ENCODE measurements at places on chromosomes 13 and 19. TPM values are rescaled to one million over a fixed set of nuclear protein-coding genes. Genes with fewer than 3 reads are reported as not detected.

Gene SIGLEC8
- total RNA-seq: not detected

Gene HCST
- total RNA-seq: 53.4 TPM

- no peaks in the 10 kb centered on the region for H3K36me3 ChIP-seq
- peak overlapping the region; percentile 64 for H3K4me3 ChIP-seq
- H3K4me1 ChIP-seq: peaks cover 66% of the 10 kb centered on the region
- DNase-seq: peak; percentile 99
- peak overlapping the region; percentile 84 for H3K27ac ChIP-seq
These were observed 7.3 kb upstream of the HOOK2 start for GRCh38 chr19:12782424-12783290.

Gene CATSPERD
- not detected for total RNA-seq

Gene ZNF14
- 7.8 TPM for total RNA-seq

DNA sequence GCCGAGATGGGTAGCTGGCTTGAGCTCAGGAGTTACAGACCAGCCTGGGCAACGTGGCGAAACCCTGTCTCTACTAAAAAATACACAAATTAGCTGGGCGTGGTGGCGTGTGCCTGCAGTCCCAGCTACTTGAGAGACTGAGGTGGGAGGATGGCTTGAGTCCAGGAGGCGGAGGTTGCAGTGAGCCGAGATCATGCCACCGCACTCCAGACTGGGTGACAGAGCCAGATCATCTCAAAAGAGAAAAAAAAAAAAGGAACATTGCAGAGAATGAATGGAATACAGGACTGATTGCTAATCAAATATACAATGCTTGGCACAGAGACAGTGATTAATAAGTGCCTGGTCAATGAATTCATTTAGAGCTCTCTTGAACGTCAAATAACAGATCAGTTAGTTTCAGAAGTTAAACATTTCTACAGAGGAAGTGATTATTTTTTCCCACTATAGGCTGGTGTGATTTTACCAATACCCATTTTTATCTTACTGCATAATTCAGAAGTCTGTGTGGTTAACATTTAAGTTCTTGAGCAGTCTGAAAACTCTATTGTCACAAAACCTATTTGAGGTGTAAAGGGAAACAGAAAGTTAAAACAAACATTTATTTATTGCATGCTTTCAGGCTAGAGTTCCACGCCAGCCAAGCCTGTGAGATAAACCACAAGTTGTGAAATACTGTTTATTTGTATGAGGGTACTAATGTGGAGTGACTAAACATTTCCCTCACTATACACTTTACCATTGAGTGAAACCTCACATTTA is 7.7 kb upstream of the TBC1D4 start:
- no peak for DNase-seq
- H3K4me3 ChIP-seq: no peak overlapping the region
- H3K36me3 ChIP-seq: no peaks in the 10 kb centered on the region
- peaks cover 9% of the 10 kb centered on the region for H3K27me3 ChIP-seq

DNA sequence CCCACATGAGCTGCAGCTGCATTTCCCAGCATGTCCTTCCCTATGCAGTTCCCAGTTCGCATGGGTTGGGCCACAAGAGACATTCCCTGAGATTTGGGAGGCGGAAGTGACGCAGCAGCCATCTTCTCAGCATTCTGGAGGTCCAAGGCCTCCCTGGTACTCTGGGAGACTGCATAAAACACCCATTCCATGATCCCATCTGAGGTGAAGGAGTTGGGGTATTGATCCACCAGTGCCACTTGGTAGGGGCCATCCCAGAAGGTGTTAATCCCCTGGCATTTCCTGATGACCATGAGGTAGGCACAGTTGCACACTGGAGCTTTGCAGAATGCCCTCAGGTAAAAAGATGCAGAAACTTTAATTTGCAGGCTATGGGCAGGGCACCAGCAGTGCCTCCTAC is 25.4 kb downstream of the POP4 start:
- no peaks in the 10 kb centered on the region for H3K4me1 ChIP-seq
- no peak overlapping the region for H3K4me3 ChIP-seq
- H3K27ac ChIP-seq: no peak overlapping the region
- H3K36me3 ChIP-seq: no peaks in the 10 kb centered on the region

GRCh38 chr13:52599848-52600603 is 42.2 kb upstream of the HNRNPA1L2 start:
- no peaks in the 10 kb centered on the region for H3K36me3 ChIP-seq
- no peaks in the 10 kb centered on the region for H3K4me1 ChIP-seq
- no peak for DNase-seq
- peaks cover 15% of the 10 kb centered on the region for H3K27me3 ChIP-seq

GRCh38 chr13:97945792-97946419 is 7.6 kb upstream of the IPO5 start:
- no peak overlapping the region for H3K4me3 ChIP-seq
- H3K27me3 ChIP-seq: no peaks in the 10 kb centered on the region
- no peaks in the 10 kb centered on the region for H3K36me3 ChIP-seq
- H3K27ac ChIP-seq: no peak overlapping the region

- no peak overlapping the region for H3K4me3 ChIP-seq
- no peaks in the 10 kb centered on the region for H3K27me3 ChIP-seq
- no peak overlapping the region for H3K27ac ChIP-seq
- DNase-seq: peak; percentile 48
These were observed 607.6 kb downstream of the FGF9 start for GRCh38 chr13:22278336-22278929.

DNA sequence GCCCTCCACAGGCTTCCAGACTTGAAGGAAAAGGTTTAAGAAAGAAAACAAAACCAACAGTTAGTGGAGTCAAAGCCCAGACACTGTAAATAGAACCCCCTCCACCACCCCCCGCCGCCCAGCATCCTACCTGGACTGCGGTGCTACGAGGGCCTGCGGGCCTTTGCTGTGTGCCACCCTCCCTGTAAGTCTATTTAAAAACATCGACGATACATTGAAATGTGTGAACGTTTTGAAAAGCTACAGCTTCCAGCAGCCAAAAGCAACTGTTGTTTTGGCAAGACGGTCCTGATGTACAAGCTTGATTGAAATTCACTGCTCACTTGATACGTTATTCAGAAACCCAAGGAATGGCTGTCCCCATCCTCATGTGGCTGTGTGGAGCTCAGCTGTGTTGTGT is 6.3 kb upstream of the GARIN5A start:
- peaks cover 16% of the 10 kb centered on the region for H3K36me3 ChIP-seq
- no peak overlapping the region for H3K27ac ChIP-seq
- H3K27me3 ChIP-seq: no peaks in the 10 kb centered on the region
- H3K4me1 ChIP-seq: peaks cover 15% of the 10 kb centered on the region

DNA sequence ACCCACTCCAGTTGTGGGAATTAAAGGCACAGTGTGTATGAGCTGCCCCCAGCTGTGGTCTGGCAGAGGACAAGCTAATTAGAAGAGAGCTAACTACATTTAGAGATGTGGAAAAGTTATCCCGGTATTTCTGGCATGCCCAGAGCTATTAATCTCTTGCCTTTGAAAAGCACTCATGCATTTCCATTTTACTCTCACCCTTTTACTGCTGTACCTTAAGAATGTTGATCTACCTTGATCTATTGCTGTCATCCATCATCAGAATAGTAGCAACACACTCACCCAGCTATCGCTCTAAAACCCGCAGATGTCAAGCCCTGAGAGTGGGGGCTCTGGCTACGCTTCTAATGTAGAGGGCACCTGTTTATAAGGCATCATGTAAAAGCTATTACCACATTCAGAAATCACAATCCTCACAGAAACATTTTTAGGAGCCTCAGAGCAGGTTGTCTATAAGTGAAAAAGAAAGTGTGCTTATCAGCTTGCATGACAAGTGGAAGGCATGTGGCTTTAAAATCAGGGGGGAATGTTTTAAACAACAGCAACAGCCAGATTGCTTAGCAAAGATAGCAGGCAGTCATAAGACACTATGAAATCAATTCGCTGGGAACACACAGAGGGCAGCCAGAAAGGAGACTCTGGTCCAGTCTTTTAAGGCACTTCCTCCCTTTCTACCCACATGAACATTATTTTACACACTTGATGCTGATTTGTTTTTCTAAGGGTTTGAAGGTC is 224.2 kb upstream of the IRS2 start:
- no peaks in the 10 kb centered on the region for H3K4me1 ChIP-seq
- no peak overlapping the region for H3K4me3 ChIP-seq
- no peak overlapping the region for H3K27ac ChIP-seq
- H3K36me3 ChIP-seq: no peaks in the 10 kb centered on the region
- DNase-seq: no peak
- H3K27me3 ChIP-seq: no peaks in the 10 kb centered on the region

DNA sequence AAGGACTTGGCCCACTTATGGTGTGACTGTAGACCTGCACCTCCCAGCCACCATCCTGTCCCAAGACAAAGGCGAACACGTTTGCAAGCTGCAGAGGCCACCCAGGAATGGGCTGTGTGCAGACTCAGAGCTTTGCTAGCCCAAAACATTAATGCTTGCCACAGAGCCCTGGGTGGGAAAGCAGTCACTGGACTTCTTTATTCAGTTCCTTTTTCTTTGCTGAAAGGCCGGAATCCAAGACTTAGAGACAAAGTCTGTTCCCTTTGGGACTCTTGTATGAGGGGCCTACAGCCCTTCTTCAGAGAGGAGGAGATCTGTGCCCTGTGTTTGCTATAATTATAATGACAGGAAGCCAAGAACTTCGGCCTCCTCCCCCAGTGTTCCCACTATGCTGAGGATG is 167.8 kb downstream of the DLEU7 start:
- no peaks in the 10 kb centered on the region for H3K36me3 ChIP-seq
- peaks cover 11% of the 10 kb centered on the region for H3K4me1 ChIP-seq

Gene TTC9B
- not detected for total RNA-seq

DNA sequence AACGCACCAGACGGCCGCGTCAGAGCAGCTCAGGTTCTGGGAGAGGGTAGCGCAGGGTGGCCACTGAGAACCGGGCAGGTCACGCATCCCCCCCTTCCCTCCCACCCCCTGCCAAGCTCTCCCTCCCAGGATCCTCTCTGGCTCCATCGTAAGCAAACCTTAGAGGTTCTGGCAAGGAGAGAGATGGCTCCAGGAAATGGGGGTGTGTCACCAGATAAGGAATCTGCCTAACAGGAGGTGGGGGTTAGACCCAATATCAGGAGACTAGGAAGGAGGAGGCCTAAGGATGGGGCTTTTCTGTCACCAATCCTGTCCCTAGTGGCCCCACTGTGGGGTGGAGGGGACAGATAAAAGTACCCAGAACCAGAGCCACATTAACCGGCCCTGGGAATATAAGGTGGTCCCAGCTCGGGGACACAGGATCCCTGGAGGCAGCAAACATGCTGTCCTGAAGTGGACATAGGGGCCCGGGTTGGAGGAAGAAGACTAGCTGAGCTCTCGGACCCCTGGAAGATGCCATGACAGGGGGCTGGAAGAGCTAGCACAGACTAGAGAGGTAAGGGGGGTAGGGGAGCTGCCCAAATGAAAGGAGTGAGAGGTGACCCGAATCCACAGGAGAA is 1.9 kb downstream of the PPP1R12C start:
- H3K4me1 ChIP-seq: peaks cover 25% of the 10 kb centered on the region
- H3K27ac ChIP-seq: peak overlapping the region; percentile 74
- H3K27me3 ChIP-seq: no peaks in the 10 kb centered on the region
- H3K36me3 ChIP-seq: no peaks in the 10 kb centered on the region

GRCh38 chr13:47678201-47678968 is 322.7 kb downstream of the SUCLA2 start:
- H3K27me3 ChIP-seq: no peaks in the 10 kb centered on the region
- no peaks in the 10 kb centered on the region for H3K36me3 ChIP-seq
- no peak overlapping the region for H3K27ac ChIP-seq
- no peak overlapping the region for H3K4me3 ChIP-seq
- H3K4me1 ChIP-seq: no peaks in the 10 kb centered on the region

DNA sequence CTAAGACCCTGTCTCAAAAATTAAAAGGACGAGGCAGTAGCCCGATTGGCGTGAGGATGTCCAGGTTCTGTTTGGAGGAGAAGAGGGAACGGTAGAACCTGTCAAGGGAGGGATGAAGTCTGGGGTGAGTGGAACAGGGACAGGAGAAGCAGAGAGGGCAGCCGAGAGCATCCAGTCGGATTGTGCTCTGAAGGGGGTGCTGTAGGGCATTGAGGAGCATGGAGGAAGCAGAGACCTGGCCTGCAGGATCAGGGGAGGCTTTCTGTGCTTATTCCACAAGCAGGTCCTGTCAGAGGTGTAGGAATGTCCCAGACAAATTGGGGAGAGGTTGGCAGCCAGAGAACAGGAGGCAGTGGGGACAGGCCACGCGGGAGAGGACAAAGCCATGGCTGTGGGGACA is 14.1 kb downstream of the AP2A1 start:
- peaks cover 19% of the 10 kb centered on the region for H3K36me3 ChIP-seq
- no peaks in the 10 kb centered on the region for H3K4me1 ChIP-seq
- H3K27me3 ChIP-seq: no peaks in the 10 kb centered on the region
- DNase-seq: no peak

DNA sequence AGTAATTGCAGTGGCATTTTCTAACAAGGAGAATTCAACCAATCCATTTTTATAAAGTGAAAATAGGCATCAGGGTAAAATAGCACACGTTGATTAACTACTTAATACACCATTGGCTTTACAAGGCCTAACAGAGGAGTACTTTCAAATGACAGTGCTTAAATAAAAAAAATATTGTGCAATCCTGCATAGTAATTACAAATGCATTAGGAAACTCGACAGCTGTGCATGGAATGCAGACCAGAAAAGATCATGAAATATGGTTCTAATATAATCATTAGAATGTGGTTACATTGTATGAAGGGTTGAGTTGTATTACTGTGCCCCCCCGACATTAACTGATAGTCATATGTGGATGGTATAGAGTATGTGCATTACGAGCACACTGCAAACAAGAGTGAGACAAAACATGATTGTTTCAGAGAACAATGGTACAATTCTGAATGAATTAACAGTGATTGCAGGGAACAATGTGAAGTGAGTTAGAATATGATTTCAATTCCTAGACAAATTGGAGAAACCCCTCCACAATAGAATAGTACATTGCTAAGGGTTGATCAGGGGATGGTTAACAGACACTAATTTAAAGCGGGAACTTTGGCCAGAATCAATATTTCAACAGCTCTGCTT is 270.6 kb downstream of the GPC5 start:
- H3K36me3 ChIP-seq: no peaks in the 10 kb centered on the region
- no peak overlapping the region for H3K4me3 ChIP-seq
- no peak overlapping the region for H3K27ac ChIP-seq
- H3K27me3 ChIP-seq: no peaks in the 10 kb centered on the region
- no peaks in the 10 kb centered on the region for H3K4me1 ChIP-seq

DNA sequence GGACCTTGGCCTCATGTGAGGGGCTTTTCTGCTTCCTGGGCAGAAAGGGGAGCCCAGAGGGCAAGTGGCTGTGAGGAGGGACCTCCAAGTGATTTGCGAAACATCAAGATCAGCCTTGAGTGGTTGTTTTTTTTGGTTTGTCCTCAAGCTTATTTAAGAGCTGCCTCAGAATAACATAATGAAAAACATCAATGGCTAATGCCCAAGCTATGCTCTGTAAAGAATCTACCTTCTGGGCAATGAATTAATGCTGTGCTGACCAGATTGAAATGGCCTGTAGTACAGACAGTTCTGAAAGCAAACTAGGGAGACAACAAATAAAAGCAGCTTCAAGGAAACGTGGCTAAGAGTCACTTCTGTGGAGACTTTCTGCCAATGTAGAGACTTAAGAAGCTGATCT is 8.3 kb downstream of the TMEM255B start:
- DNase-seq: no peak
- peaks cover 6% of the 10 kb centered on the region for H3K27me3 ChIP-seq
- no peaks in the 10 kb centered on the region for H3K4me1 ChIP-seq
- no peak overlapping the region for H3K27ac ChIP-seq
- no peak overlapping the region for H3K4me3 ChIP-seq

Gene UBE2L5
- not detected for total RNA-seq

GRCh38 chr13:37700887-37701286 is 102.3 kb upstream of the POSTN start:
- H3K4me3 ChIP-seq: no peak overlapping the region
- H3K27ac ChIP-seq: no peak overlapping the region
- H3K4me1 ChIP-seq: no peaks in the 10 kb centered on the region
- no peaks in the 10 kb centered on the region for H3K36me3 ChIP-seq

Gene CBARP
- 0.80 TPM for total RNA-seq

Gene WDR87
- total RNA-seq: not detected

- no peak overlapping the region for H3K4me3 ChIP-seq
- no peaks in the 10 kb centered on the region for H3K4me1 ChIP-seq
- no peaks in the 10 kb centered on the region for H3K36me3 ChIP-seq
- no peaks in the 10 kb centered on the region for H3K27me3 ChIP-seq
These were observed 35.5 kb upstream of the SLC15A1 start for GRCh38 chr13:98787996-98788395.

Data from CD8-positive, alpha-beta memory T cell (primary cell).